Pancreas (tissue), 10 donors: ENCODE measurements at places on chromosomes 6 and 20. TPM values are rescaled to one million over a fixed set of nuclear protein-coding genes. Genes with fewer than 3 reads are reported as not detected.

EPHA7 gene
- polyA plus RNA-seq = 0.15 TPM

PPP1R16B gene
- polyA plus RNA-seq = 1.2 TPM

NANP gene
- 1.8 TPM for polyA plus RNA-seq

GNMT gene
- polyA plus RNA-seq = 57.9 TPM

CCN6 gene
- not detected for polyA plus RNA-seq

NUP153 gene
- 9.0 TPM for polyA plus RNA-seq

PRSS35 gene
- polyA plus RNA-seq = 0.30 TPM

WFDC2 gene
- polyA plus RNA-seq = 16.7 TPM

ZNF391 gene
- 1.4 TPM for polyA plus RNA-seq

LAMA5 gene
- polyA plus RNA-seq = 259 TPM

CYP24A1 gene
- not detected for polyA plus RNA-seq

DST gene
- 42.4 TPM for polyA plus RNA-seq

SEMG2 gene
- not detected for polyA plus RNA-seq

TFAP2A gene
- polyA plus RNA-seq = 0.12 TPM

GPR6 gene
- polyA plus RNA-seq = not detected

FBXO9 gene
- polyA plus RNA-seq = 30.9 TPM

ARFGEF3 gene
- polyA plus RNA-seq = 9.7 TPM

GGT7 gene
- polyA plus RNA-seq = 24.1 TPM

CPXM1 gene
- polyA plus RNA-seq = 2.9 TPM

CST2 gene
- 7.5 TPM for polyA plus RNA-seq

RNF217 gene
- 3.4 TPM for polyA plus RNA-seq

CGA gene
- not detected for polyA plus RNA-seq

KPNA5 gene
- 1.4 TPM for polyA plus RNA-seq

SMOC2 gene
- polyA plus RNA-seq = 7.1 TPM

LY6G6F gene
- not detected for polyA plus RNA-seq

CTCFL gene
- polyA plus RNA-seq = not detected

TMC2 gene
- 0.02 TPM for polyA plus RNA-seq

SLA2 gene
- polyA plus RNA-seq = 0.19 TPM

OXT gene
- polyA plus RNA-seq = not detected

RAET1G gene
- polyA plus RNA-seq = not detected

MAP3K7 gene
- polyA plus RNA-seq = 10.5 TPM

KCNK5 gene
- polyA plus RNA-seq = 30.8 TPM

RREB1 gene
- 8.9 TPM for polyA plus RNA-seq

HSPA1L gene
- polyA plus RNA-seq = 0.46 TPM

LY86 gene
- polyA plus RNA-seq = 0.59 TPM

DXO gene
- polyA plus RNA-seq = 32.0 TPM

BPIFB1 gene
- 0.12 TPM for polyA plus RNA-seq

PRPF6 gene
- polyA plus RNA-seq = 49.2 TPM

GTSF1L gene
- not detected for polyA plus RNA-seq

GINS1 gene
- 0.52 TPM for polyA plus RNA-seq

PAQR8 gene
- 2.7 TPM for polyA plus RNA-seq

GLP1R gene
- polyA plus RNA-seq = 3.4 TPM

GRIK2 gene
- polyA plus RNA-seq = 3.5 TPM

TGIF2 gene
- 9.2 TPM for polyA plus RNA-seq

SYCP2L gene
- polyA plus RNA-seq = 1.1 TPM

GJA1 gene
- 6.9 TPM for polyA plus RNA-seq

LGSN gene
- 0.04 TPM for polyA plus RNA-seq

PTPN1 gene
- polyA plus RNA-seq = 11.2 TPM

MROH8 gene
- 1.6 TPM for polyA plus RNA-seq

ATG5 gene
- polyA plus RNA-seq = 10.4 TPM

CDYL gene
- 3.5 TPM for polyA plus RNA-seq

SEMG1 gene
- polyA plus RNA-seq = not detected

OR2B6 gene
- polyA plus RNA-seq = not detected

SAPCD1 gene
- 4.8 TPM for polyA plus RNA-seq

VWA7 gene
- polyA plus RNA-seq = 11.9 TPM

ADGRF5 gene
- 2.6 TPM for polyA plus RNA-seq

FAXC gene
- polyA plus RNA-seq = 2.9 TPM

MYBL2 gene
- polyA plus RNA-seq = 4.7 TPM

CMTR1 gene
- 17.1 TPM for polyA plus RNA-seq

ZC2HC1B gene
- polyA plus RNA-seq = not detected
